ENCODE measurements at places on chromosomes 5 and 9.

- DNase-seq = no peak
These were observed 29.2 kb upstream of the ECM2 start for GRCh38 chr9:92564982-92565381.

GRCh38 chr5:54930736-54931135 is 54.7 kb downstream of the ESM1 start:
- no peak for DNase-seq

DNA sequence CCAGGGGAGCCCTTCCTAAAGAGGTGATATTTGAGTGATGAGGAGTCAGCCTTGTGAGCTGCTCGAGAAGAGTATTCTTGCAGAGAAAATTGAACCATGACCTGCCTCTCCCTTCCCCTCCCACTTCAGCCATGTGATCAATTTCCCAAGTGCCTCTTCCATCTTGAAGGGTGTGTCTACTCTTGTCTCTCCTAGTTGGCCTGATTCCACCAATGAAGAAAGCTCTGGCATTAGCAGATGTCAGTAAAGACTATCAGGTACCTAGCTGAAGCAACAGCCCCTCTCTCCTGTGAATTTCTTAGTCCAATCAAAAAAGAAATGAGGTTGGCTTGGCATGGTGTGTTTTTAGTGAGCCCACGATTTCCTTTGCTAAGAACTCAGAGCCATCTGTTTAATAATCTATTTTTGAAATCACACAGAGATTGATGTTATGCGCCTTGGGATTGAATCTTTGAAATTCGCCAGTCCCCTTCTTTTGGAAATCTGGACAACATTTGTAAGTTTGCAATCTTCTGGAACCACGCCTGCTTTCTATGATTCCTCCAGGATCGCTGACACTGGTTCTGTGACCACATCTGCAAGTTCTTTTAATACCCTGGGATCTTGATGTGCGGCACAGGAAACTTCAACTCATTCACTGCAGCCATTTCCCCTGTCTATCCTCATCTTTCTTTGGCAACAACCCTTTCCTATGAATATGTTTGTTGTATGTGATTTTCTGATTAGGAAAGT is 404.6 kb downstream of the DMRT2 start:
- no peak for DNase-seq

GRCh38 chr9:32136700-32137339 is 247.6 kb upstream of the ACO1 start:
- no peak for DNase-seq

- DNase-seq = peak; percentile 25
These were observed 149.5 kb downstream of the C9orf152 start for GRCh38 chr9:110058304-110058953.

- DNase-seq = no peak
These were observed 8.4 kb downstream of the PDE6A start for GRCh38 chr5:149936044-149936699.

DNA sequence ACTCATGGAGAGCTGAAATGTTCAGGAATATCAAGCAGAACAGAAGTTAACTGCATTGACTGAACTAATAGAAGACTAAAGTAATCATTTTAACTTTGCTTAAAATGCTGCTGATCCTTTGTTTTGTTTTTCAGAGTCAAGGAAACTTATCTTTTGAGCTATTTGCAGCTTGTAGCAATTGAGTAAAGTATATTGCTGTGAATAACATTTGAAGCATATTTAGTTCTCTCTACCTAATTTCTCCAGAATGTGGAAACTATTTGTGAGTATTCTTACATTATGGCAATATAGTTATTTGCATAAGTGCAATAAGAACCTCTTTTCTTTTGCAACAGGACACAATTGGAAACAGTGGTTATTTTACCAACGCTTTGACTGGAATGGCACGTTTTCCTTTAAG is 5.3 kb upstream of the SOX30 start:
- no peak for DNase-seq

DNA sequence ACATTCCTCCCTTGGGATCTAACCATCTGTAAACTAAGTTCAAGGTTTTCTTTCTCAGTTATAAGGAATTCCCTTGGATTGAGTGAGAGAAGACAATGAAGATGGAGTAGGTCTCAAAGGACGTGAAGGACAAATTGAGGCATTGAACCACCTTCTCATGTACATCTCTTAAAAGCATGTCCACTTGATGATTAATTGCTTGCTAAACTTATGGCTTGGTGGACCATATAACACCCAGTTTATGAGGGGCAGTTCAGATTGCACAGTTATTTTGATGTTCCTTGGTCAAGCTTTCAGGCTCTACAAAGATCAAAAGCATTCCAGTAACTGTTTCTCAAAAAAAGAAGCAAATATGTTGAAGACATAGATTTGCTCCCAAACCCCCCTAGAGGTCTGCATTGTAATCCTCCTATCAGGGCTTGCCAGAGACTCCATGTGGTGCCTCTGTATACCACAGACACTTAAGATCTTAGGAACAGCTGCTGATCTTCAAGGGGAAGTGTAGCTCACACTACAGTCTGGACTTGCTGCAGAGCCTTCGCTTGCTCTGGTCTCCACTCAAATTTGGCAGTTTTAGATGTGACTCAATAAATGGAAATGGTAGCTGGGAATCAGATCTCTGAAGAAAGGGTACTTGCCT is 56.9 kb upstream of the ALDH1A1 start:
- no peak for DNase-seq

GRCh38 chr9:121178676-121179372 is 22.8 kb downstream of the RAB14 start:
- no peak for DNase-seq

DNA sequence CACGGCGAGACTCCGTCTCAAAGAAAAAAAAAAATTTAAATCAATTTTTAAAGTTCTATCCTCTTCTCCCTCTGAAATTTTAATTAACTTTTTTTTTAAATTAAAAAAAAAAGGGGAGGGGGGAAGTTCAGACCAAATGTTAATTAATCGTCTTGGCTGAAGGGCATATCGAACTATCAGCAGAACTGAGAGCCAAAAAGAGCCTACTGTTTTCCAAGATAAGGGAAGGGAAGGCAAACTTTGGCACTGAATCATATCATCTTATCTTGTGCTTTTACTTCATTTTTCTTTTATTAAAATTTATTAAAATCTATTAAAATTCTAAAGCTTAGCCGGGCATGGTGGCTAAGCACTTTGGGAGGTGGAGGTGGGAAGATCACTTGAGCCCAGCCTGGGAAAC is 45.9 kb upstream of the MTMR12 start:
- DNase-seq = no peak

DNA sequence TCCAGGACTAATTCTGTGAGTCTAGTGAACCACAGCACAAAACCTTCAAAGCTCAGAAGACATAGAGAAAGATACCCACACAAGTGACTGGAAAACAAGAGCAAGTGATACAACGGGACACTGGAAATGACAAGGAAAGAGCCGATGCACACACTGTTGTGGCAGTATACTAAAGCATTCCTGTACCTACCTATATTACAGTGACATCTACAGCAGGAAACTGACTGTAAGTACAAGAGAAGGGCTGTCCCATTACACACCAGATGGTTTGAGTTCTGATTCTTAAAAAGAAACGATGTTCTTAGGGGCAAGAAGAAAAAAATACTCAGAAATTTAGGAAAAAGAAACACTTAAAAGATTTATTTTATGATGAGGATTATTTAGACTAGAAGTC is 18.5 kb downstream of the TMEM245 start:
- DNase-seq = no peak

- DNase-seq = no peak
These were observed 16.9 kb upstream of the SNCAIP start for GRCh38 chr5:122295138-122295537.

- DNase-seq = no peak
These were observed 24.0 kb downstream of the DCTN4 start for GRCh38 chr5:150734579-150735384.

GRCh38 chr9:73183917-73184861 is 32.5 kb downstream of the ANXA1 start:
- no peak for DNase-seq

DNA sequence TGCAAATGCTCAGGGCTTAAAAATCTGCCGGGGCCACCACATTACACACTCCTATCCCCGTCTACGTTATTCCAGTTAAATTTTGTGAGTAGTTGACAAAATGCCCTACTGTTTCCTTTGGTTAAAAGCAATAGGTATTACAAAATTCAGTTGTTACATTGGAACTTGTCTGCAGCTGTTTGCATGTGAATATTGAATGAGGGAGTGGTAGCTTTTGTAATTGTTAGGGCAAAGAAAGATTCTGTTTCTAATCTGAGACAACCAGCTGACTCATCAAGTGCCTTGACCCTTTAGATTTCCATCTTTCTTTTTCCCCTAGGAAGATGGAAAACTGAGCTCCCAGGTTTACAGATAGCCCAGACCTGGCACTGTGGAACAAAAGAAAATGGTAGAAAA is 30.2 kb downstream of the MAML1 start:
- no peak for DNase-seq

DNA sequence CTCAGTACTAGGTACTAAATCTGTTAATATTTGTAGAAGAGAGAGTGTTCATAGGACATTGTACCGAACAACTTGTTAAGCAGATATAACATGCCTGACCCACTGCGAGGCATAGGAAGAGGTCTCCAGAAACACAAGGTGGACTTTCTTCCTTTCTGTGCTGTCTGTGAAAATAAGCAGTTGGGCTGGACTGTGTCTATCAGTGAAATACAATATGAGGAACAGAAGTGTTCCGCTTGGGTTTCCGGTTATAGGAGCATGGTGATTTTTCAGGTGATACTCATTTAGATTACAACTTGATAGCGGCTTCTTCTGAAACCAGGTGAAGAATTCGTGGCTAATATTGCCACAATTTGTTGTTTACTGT is 60.9 kb upstream of the TLR4 start:
- DNase-seq = no peak

- no peak for DNase-seq
These were observed 391.3 kb downstream of the DIRAS2 start for GRCh38 chr9:90251316-90251715.

GRCh38 chr5:176765687-176766086 is 44.7 kb upstream of the UNC5A start:
- no peak for DNase-seq

DNA sequence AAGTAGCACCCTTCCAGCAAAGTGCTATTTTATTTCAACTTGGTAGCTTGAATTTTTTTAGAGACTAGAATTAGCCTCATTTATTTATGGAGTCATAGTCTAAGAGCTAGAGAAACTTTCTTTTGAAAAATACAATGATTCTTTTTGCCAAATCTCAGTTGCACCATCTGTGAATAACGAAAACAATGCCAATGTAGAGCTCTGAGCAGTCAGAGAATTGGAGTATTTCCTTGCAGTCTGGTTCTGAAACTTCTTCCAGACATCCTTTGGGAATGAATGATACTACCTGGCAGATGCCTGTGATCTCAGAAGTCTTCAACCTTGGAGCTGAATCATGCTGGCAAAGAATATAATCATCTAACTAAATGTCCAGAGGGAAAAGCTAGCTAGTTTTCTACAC is 511.5 kb upstream of the CYLC2 start:
- DNase-seq = no peak

DNA sequence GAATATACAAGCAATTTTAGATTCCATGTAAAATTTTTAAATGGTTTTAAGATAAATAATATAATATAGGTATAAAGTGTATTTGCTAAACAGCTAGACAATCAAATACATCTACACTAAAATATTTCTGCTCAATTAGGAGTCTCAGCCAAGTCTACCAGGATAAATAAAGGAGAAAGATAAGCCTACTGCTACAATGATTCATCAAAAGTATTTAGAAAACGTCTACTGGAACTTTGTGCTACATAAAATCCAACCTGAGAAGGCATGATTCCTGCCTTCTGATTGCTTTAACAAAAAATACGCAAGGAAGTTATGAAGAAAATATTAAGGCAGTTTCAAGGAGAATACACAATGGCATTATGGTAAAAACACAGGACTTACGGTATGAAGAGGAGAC is 570.6 kb downstream of the EFNA5 start:
- DNase-seq = no peak

- no peak for DNase-seq
These were observed 14.3 kb upstream of the GPX3 start for GRCh38 chr5:151005950-151006576.

GRCh38 chr5:157203417-157203816 is 22.8 kb downstream of the ITK start:
- DNase-seq = no peak

DNA sequence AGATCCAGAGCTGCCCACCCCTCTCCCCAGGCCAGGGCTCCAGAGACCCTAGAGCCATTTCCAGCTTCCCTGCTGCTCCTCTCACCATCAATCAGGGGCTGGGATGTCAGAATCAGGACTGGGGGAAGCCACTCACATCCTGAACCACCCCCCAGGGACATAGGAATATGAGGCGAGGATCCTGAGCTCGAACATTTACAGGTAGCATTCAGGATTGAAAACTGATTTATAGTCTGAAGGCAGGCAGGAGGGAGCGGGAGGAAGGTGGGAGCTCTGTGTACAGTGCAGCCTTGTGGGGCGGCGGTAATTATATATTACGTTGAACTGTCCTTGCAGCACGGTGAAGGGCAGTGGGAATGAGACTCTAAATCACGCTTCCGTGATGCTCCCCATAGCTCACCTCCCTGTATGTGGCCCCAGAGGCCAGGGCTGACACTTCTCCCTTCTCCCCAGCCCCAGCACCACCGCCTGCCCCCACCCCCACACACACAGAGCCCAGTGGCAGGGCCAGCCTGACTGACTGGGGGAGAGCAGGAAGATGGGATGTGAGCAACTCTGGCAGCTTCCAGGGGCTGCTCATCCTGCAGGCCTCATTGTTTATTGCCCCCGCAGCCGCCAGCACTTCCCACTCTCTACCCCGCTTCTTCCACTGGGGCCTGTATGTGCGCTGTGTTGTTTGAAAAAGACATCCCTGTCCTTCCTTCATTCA is 76.0 kb upstream of the HSPA9 start:
- no peak for DNase-seq

DNA sequence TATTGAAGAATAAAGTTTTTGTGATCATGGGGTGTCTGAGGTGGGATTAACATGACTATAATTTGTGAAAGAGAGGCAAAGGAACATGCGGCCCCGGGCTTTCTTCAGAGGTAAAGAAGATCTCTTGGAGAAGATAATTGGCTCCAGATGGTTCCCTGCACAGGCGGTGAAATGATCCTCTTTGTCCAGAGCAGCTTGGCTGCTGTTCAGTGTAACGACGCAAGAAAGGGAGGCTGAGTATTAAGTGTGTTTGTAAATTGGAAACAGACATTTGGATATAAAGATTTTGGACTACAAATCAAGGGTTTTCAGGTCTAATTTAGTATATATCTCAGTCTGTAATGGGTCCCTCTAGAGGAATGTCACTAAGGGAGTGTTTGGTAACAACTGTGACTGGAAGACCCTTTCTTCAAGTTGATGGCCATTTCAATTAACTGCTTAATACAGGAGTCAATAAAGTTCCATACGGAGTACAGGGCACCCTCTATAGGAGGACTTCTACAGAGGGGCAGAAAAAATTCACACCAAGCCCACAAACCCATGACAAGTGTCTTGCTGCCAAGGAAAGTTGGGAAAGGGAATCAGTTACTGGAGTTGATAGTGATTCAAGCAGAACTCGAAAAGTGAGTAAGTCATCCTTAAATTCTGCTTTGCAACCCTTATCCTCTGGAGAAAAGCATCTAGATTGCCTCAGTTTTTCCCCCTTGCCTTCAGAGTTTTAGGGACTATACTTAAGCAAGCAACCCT is 4.1 kb downstream of the EQTN start:
- DNase-seq = no peak

Data from activated CD4-positive, alpha-beta T cell treated with anti-CD3 and anti-CD28 coated beads for 24 hours (primary cell).